ENCODE measurements at places on chromosomes 12 and 14.

DNA sequence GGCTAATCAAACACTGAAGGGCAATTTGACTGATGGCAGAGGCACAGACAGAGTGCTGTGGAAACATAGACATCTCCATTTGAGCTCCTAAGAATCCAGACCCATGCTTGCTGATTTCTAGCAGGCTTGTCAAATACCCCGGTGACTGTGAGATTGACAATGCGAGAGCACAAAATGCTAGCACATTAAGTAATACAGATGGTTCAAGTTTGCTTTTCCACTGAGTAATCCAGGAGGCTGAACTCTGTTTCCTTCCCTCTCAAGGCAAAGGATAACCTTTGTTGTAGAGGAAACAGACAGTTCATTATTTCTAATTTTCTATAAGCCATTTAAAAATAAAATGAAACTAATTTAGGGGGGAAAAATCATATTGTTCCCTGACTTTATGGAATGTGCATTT is 256.5 kb upstream of the CRY1 start:
- peak; percentile 26 for DNase-seq

DNA sequence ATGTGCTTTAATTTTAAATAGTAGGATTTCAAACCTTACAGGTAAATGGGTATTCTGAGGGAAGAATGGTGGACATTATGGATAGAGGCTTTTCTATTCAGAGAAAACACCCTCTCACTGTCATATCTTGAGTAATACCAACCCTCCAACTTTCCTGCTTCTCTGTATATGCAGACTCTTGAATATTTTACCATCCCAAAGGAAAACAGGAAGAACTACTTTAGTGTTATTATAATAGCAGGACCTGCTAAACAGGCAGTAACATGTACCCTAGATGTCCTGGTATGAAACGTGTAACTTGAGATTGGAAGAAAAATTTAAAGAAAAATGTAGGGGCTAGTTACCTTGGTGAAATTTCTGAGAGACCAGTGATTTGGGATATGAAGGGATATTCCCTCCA is 82.9 kb upstream of the TRHDE start:
- DNase-seq: no peak

- peak; percentile 92 for DNase-seq
Measured at GRCh38 chr14:103512701-103513611, 9.7 kb downstream of the CKB start.

- no peak for DNase-seq
Measured at GRCh38 chr12:26276709-26277108, 81.3 kb downstream of the SSPN start.

GRCh38 chr14:34347683-34348082 is 114.4 kb downstream of the SPTSSA start:
- DNase-seq: peak; percentile 21

DNA sequence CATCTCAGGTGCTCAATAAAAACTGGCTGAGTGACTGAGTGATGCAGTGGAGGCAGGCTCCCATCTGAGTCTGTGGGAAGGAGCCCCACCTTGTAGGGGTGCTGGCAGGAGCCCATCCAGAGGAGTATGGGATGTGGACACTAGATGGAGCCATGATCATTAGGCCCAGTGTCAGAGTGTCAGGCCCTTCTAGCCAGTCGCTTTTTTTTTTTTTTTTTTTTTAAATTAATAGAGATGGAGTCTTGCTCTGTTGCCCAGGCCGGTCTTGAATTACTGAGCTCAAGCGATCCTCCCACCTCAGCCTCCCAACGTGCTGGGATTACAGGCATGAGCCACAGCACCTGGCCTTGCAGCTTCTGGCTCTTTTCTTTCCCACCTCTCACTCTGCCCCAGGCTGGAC is 11.5 kb downstream of the RITA1 start:
- peak; percentile 79 for DNase-seq

DNA sequence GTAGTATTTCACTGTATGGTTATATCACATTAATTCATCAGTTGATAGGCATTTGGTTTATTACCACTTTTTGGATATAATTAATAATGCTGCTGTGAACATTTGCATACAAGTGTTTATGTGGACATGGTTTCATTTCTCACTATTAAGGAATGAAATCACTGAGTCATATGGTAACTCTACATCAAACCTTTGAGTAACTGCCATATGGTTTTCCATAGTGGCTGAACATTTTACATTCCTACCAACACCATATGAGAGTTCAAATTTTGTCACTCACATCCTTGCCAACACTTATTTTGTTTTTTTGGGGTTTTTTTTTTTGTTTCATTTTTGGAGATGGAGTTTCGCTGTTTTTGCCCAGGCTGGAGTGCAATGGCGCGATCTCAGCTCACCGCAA is 30.2 kb upstream of the EAPP start:
- DNase-seq: no peak

- DNase-seq: peak; percentile 11
Measured at GRCh38 chr12:108635201-108635996, 1.7 kb upstream of the SELPLG start.

DNA sequence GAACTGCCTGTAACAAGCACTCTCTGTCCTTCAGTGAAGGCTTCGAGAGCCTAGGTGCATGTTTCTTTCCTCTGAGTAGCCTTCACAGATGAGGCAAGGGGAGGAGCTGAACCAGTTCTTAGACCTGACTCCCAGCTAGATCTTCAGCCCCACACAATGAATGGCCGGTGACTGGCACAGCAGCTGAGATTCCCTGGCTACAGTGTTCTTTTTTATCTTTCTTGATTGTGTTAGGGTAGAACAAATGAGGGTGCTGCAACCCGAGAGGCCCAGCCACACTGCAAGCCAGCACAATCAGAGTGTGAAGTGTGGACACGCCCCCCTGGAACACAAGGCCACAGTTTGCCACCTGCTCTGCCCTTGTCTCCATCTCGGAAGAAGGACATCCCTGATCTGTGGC is 19.1 kb upstream of the COL2A1 start:
- peak; percentile 90 for DNase-seq

- no peak for DNase-seq
Measured at GRCh38 chr12:125412506-125412905, 347.3 kb downstream of the AACS start.

DNA sequence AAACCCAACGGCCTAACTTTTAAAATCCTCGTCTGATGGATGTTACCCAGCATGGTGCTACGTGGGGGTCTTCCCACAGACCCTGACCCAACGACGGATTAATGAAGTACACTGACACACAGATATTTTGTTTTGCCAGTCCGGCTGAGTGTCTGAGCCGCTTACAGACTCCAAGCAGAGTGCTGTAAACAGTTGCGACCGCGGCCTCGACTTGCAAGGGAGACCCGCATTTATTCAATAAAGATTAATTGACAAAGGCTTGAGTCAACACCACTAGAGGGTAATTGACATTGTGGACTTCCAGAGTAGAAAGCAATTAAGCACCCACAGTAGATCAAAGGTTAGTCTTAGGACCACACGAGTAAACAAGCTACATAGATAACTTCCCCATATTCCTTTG is 1042.4 kb downstream of the AACS start:
- DNase-seq: no peak

DNA sequence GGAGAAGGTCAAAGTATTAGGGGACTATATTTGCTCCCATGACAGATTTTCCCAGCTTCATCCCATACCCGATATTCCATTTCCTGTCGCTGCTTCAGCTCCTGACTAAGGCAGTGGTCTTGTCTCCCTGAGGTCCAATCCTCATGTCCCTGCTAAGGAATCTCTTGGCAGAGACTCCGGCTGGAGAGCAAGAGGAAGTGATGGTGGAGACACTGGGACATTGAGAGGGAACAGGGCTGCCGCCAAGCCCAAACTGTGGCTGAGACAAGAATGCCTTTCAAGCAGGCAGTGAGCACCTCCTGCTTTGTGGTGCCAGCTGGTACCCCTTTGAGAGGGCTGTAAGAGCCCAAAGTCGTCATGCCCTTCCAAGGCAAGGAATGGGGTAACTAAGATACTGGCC is 5.5 kb downstream of the SP7 start:
- no peak for DNase-seq

- DNase-seq: peak; percentile 61
Measured at GRCh38 chr12:86663716-86664115, 407.5 kb upstream of the MGAT4C start.

GRCh38 chr12:71236133-71236660 is 78.4 kb upstream of the TSPAN8 start:
- no peak for DNase-seq

Data from NCI-H69 (cell line).